Naive thymus-derived CD8-positive, alpha-beta T cell (primary cell): ENCODE measurements at places on chromosomes 5 and 9.

GRCh38 chr9:13962006-13962405 lies 351.9 kb downstream of the NFIB start:
- no peak for DNase-seq
- H3K36me3 ChIP-seq = no peaks in the 10 kb centered on the region
- no peaks in the 10 kb centered on the region for H3K27me3 ChIP-seq
- no peak overlapping the region for H3K27ac ChIP-seq

- H3K27me3 ChIP-seq = peaks cover 14% of the 10 kb centered on the region
- H3K4me1 ChIP-seq = no peaks in the 10 kb centered on the region
- no peak overlapping the region for H3K27ac ChIP-seq
- no peak overlapping the region for H3K4me3 ChIP-seq
These were observed 304.6 kb downstream of the PDE4D start for GRCh38 chr5:59588922-59589321.

- H3K27me3 ChIP-seq = no peaks in the 10 kb centered on the region
- H3K36me3 ChIP-seq = no peaks in the 10 kb centered on the region
- peak overlapping the region; percentile 12 for H3K4me3 ChIP-seq
- DNase-seq = no peak
- peaks cover 15% of the 10 kb centered on the region for H3K4me1 ChIP-seq
- H3K27ac ChIP-seq = peak overlapping the region; percentile 23
These were observed 1.5 kb downstream of the RXRA start for GRCh38 chr9:134327671-134328231.

GRCh38 chr9:22514871-22515270 lies 68.2 kb downstream of the DMRTA1 start:
- no peak for DNase-seq
- no peaks in the 10 kb centered on the region for H3K36me3 ChIP-seq
- H3K4me1 ChIP-seq = no peaks in the 10 kb centered on the region
- H3K4me3 ChIP-seq = no peak overlapping the region

DNA sequence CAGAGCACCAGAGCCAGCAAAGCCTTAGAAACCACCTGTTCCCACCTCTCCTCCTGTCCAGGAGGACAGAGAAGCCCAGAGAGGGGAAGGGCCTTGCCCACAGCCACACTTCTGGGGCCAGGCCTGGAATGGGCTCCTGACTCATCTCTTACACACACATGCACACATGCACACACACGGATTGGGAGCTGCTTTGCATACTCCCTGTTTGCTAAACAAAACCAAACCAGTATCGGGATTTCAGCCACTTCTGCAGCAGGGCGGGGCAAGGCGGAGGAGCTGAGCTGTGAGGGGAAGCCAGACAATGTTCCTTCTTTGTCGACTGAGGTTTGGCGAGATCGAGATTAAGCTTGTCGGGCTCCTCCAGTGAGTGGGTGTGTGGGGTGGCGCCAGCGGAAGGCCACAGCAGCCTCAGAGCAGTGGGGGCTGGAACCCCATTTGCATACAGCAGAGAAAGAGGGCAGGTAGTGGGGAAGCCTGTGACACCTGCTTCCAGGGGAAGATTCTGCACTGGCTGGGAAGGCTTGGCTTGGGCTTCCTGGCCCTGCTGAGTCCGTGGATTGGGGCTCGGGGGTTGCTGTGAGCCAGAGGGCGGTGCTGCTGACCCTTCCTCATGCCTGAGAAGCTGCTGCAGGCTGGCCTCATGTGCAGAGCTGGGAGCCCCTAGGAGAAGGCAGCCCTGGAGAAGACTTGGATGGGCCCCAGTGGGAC lies 16.1 kb downstream of the GFI1B start:
- H3K27ac ChIP-seq = no peak overlapping the region
- peaks cover 24% of the 10 kb centered on the region for H3K27me3 ChIP-seq
- peak overlapping the region; percentile 37 for H3K4me3 ChIP-seq
- H3K4me1 ChIP-seq = peaks cover 13% of the 10 kb centered on the region

DNA sequence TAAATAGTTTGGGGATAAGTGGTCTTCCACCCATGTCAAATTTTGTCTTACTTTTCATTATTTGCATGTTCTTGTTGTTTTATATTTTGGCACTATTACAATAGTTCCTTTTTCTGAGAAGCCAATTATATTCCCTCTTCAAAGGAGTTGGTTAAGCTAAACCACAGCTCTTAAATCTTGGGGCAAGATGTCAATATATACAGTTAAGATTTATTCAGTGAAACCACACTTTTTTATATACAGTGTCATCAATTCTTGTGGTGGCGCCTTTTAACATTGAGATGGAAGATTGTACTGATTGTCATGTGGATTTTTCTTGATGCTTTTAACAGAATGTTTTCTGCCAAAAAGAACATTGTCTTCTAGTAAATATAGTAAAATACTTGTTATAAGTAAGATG lies 104.1 kb downstream of the MTREX start:
- peaks cover 13% of the 10 kb centered on the region for H3K36me3 ChIP-seq
- H3K27me3 ChIP-seq = no peaks in the 10 kb centered on the region
- H3K4me3 ChIP-seq = no peak overlapping the region
- H3K27ac ChIP-seq = no peak overlapping the region
- DNase-seq = no peak

DNA sequence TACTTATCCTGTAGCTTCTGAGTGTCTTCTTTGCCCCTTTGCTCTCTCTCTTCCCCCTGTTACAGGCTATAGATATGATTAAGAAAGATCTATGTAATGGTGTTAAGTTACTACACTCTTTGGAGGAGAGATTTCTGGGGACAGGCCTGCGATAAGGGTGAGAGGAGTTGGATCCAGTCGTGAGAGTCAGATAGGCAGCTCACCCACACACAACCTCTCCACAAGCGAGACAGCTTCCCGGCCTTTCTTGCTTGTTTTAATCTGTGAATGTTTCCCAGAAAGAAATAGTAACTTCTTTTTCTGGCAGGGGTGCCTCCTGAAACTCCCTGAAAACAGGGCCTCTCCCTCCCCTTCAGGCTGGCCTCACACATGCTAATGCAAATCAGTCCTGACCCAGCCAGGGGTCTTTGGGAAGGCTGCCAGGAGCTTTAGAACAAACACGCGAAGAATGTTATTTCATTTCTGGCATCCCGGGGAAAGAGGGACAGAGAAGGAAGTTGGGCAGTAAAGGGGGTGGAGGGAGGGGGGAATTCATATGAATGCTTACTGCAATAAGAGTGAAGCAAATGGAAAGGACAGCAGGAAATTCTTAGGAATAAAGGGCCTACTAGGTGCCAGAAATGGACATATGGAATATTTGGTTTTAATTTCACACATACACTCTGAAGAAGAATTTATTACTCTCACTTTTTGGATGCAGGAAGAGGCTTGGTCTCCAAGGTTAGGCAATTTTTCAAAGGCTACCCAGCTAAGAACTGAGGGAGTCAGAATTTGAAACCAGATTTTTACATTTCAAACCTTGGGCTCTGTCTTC lies 215.8 kb upstream of the TRIM32 start:
- H3K4me1 ChIP-seq = no peaks in the 10 kb centered on the region
- DNase-seq = no peak
- H3K27me3 ChIP-seq = no peaks in the 10 kb centered on the region
- no peak overlapping the region for H3K27ac ChIP-seq

DNA sequence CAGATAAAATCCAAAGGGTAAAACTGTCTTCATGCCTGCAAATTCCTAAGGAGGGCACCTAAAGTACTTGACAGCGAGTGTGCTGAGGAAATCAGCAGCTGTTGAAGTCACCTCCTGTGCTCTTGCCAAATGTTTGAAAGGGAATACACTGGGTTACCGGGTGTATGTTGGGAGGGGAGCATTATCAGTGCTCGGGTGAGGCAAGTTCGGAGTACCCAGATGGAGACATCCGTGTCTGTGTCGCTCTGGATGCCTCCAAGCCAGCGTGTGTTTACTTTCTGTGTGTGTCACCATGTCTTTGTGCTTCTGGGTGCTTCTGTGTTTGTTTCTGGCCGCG lies 727 bp upstream of the ADRB2 start:
- peak overlapping the region; percentile 91 for H3K27ac ChIP-seq
- no peaks in the 10 kb centered on the region for H3K27me3 ChIP-seq
- peaks cover 70% of the 10 kb centered on the region for H3K4me1 ChIP-seq
- peak overlapping the region; percentile 92 for H3K4me3 ChIP-seq

DNA sequence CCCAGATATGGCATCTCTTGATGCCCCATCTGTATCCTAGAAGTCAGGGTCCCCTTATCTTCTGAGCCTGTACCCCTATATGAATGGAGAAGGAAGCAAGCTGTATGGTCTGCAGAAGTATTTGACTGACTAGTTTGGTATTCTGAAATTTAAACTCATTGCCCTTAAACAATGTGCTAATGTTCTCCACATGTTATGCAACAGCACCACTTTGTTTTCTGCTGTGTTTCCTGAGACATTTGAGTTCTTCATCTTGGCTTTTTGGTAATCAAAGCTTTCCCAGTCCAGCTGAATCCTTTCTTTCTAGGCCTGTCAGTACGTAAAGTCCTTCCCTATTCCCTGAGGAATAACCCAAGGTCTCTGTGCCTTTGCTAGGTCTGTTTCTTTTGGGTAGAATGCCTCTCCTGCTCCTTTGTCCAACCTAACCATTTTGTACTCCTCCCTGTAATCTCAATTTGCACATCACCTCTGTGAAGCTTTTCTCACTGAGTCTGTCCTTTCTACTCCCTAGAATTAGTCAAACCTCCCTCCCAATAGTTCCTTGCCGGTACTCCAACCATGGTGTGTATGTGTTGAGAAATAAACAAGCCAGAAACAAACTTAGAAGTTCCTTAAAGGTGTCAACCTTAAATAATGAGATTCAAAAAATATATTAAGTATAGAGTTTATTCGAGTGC lies 72.1 kb upstream of the HSPB3 start:
- H3K4me1 ChIP-seq = no peaks in the 10 kb centered on the region
- no peak overlapping the region for H3K27ac ChIP-seq
- no peak overlapping the region for H3K4me3 ChIP-seq
- H3K36me3 ChIP-seq = no peaks in the 10 kb centered on the region
- peaks cover 1% of the 10 kb centered on the region for H3K27me3 ChIP-seq

- no peaks in the 10 kb centered on the region for H3K4me1 ChIP-seq
- H3K4me3 ChIP-seq = no peak overlapping the region
- H3K27ac ChIP-seq = no peak overlapping the region
- no peaks in the 10 kb centered on the region for H3K36me3 ChIP-seq
These were observed 41.5 kb upstream of the MAP1B start for GRCh38 chr5:72065751-72066255.

- no peak for DNase-seq
- H3K4me1 ChIP-seq = no peaks in the 10 kb centered on the region
- no peak overlapping the region for H3K4me3 ChIP-seq
These were observed 141.6 kb upstream of the RPS23 start for GRCh38 chr5:82419559-82420332.

GRCh38 chr5:146111409-146111808 lies 6.0 kb upstream of the PLAC8L1 start:
- H3K4me1 ChIP-seq = peaks cover 5% of the 10 kb centered on the region
- no peak overlapping the region for H3K4me3 ChIP-seq
- H3K27me3 ChIP-seq = no peaks in the 10 kb centered on the region
- H3K36me3 ChIP-seq = peaks cover 8% of the 10 kb centered on the region

DNA sequence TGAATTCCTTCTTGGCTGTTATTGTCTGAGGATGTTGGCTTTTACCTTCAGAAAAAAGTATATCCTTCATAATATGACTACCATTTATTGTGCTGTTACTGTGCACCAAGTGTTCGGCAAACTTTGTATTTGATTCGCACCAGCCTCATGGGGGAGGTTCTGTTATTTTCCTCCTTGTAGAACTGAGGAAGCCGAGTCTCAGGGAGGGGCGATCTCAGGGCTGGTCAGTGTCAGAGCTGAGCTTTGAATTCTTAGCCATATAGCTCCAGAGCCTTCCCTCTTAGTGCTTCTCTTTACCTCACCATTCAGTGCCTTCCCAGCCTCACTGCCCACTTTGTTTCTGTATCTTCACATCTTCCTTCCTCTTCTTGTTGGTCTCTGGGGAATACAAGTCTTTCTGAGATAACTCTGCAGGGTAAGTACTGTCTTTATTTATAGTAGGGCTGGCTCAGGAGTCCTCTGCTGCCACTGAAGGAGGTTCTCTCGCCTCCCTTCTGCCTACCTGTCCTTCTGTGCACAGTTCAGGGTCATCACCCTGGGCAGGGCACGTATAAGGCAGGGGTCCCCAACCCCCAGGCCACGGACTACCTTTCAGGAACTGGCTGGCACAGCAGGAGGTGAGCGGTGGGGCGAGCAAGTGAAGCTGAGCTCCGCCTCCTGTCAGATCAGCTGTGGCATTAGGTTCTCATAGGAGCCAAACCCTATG lies 48.4 kb downstream of the GALNT10 start:
- peak overlapping the region; percentile 79 for H3K27ac ChIP-seq
- no peaks in the 10 kb centered on the region for H3K27me3 ChIP-seq
- DNase-seq = no peak
- H3K4me3 ChIP-seq = no peak overlapping the region

DNA sequence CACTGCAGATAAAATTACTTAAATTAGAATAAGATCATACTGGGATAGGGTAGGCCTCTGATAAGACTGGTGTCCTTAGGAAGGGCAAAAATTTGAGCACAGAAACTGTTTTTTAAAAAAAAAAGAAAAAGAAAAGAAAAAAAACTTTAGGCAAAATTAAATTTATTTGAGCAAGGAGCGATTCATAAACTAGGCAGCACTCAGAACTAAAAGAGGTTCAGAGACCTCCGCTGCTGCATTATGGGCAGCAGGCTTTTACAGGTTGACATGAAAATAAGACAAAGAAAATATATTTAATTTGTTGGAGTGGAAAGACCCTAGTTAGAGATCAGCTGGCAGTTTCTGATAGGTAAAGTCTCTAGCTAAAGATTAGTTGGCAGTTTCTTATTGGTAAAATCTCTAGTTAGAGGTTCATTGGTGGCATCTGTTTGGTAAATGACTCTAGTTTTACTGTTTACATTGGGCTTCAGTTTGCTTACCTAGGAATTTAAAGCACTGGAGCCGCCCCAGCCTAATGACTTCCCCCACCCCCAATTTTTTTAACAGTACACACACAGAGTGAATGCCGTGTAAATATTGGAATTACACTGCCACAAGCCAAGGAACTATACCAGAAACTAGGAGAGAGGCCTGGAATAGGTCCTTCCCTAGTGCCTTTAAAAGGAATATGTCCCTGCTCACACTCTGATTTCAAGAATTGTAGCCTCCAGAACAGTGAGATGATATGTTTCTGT lies 4.5 kb upstream of the PLPP6 start:
- peaks cover 17% of the 10 kb centered on the region for H3K36me3 ChIP-seq
- H3K27ac ChIP-seq = no peak overlapping the region
- no peaks in the 10 kb centered on the region for H3K27me3 ChIP-seq
- H3K4me3 ChIP-seq = no peak overlapping the region
- no peak for DNase-seq

DNA sequence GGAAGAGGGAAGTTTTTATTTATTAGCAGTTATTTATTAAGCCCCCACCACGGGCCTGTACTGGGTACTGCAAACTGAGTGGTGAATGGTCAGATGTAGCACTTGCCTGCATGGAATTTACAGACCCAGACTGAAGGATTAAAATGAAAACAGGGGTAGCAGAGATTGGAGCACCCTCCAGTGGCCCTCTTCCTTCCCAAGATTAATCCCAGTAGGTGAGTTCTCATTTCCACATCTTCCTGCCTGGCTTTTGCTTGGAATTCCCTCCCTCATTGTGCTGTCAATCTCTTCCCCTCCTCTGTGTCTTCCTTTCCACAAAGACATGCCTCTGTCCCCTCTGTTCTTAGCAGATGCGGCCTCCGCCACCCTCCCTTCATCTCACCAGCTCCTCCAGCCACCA lies 39.2 kb downstream of the MVB12B start:
- H3K4me3 ChIP-seq = no peak overlapping the region
- no peak for DNase-seq
- H3K27ac ChIP-seq = no peak overlapping the region
- H3K4me1 ChIP-seq = peaks cover 28% of the 10 kb centered on the region
